ENCODE measurements at places on chromosomes 6 and 20.

DNA sequence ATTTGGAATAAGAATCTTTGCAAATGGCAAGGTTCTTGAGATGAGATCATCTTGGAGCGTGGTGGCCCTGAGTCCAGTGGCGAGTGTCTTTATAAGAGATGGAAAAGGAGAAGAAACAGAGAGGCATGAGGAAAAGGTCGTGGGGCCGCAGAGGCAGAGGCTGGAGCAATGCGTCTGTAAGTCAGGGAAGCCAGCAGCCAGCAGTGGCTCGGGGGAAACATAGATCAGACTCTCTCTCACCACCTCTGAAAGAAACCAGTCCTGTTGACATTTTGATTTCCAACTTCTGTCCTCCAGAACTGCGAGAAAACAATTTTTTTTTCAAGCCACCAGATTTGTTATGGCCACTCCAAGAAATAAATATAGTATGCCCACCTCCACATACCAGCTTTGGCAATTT is 226.6 kb downstream of the TFAP2C start:
- no peak for DNase-seq

DNA sequence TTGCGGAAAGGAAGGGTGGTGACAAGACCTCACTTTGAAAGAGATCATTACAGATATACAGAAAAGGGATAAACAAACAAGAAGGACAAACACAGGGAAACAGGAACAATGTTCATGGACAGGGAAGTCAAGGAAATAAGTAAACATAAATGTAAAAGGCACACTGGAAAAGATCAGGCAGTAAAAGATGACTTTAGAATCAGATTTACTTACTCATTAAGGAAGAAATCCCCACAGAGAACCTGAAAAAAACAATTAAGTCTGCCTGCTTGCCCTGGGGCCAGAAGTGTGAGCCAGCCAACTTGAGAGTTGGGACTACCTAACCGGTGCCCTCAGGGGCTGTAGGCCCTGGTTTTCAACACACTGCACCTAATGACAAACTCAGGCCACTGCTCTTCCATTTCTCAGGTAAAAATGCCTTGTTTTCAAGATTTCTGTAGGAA is 1.7 kb downstream of the APMAP start:
- DNase-seq: no peak

GRCh38 chr6:36752187-36752885 is 54.7 kb downstream of the RAB44 start:
- no peak for DNase-seq

- DNase-seq: peak; percentile 49
These were observed 221.2 kb downstream of the LAMA2 start for GRCh38 chr6:129104131-129104530.

- DNase-seq: peak; percentile 75
These were observed 56.0 kb upstream of the DDR1 start for GRCh38 chr6:30828027-30828962.

- no peak for DNase-seq
These were observed 103.3 kb downstream of the ARHGAP18 start for GRCh38 chr6:129606664-129607063.

GRCh38 chr6:32968867-32969684 is 682 bp downstream of the BRD2 start:
- DNase-seq: peak; percentile 89

- DNase-seq: no peak
These were observed 13.5 kb downstream of the BEND3 start for GRCh38 chr6:107101686-107102413.

GRCh38 chr6:143270026-143270425 is 180.5 kb downstream of the ADAT2 start:
- DNase-seq: no peak

DNA sequence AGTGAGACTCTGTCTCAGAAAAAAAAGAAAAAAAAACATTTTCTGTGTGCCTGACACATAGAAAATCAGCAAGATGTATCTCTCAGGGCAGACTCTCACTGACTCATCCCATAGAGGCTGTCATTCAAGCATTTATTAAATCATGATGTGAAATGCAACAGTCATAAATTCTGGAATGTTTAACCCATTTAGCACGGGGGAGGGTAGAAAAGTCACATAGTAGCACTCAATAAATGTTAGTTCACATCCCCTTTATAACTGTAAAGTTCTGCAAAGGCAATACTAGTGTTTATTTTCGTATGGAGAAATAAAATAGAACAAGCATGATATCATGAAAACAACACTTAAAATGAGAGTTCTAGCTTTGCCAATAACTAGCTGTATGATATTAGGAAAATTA is 15.5 kb upstream of the CARMIL1 start:
- DNase-seq: peak; percentile 56

DNA sequence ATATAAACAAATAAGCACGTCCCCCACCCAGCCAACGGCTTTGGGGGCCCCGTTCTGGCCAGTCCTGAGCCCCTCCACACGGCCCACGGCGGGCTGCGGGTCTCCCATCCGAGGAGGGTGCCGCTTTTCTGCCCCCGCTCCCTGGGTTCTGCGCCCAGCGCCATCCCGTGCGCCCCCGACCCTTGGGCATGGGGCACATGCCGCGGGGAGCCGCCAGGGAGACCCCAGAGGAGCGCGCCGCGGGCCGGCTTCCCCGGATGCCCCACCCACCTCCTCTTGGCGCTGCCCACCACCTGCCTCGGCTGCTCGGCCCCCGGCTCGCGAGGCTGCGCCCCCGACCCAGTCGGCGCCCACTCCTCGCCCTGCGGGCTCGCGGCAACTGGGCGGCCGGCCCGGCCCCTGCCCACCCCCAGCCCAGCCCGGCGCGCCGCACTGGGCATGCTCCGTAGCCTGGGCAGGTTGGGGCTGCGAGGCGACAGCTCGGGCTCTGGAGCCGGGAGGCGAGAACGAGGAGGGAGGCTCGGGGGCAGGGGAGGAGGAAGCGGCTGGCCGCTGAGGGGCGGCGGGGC is 570 bp upstream of the PLCB4 start:
- DNase-seq: no peak

DNA sequence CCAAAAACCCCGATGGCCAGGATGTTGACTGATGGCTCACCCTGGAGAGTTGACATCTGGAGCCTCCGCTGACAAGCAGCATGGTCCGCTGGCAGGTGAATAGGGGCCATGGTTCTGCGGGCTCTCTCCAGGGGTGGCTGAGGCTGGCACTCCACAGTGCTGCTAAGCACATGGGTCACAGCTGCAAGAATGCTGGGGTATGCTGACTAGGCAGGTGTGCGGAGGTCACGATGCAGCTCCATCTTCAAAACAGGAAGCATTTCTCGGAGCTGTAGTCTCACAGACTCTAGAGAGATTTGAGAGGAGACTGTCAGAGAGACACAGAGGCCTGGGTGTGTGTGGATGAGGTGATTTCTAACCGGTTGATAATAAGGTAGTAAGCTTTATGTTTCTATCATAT is 341.6 kb downstream of the NRN1 start:
- DNase-seq: no peak

GRCh38 chr6:56618050-56618449 is 24.6 kb downstream of the DST start:
- DNase-seq: no peak

- DNase-seq: no peak
These were observed 39.3 kb downstream of the HUS1B start for GRCh38 chr6:617456-618100.

DNA sequence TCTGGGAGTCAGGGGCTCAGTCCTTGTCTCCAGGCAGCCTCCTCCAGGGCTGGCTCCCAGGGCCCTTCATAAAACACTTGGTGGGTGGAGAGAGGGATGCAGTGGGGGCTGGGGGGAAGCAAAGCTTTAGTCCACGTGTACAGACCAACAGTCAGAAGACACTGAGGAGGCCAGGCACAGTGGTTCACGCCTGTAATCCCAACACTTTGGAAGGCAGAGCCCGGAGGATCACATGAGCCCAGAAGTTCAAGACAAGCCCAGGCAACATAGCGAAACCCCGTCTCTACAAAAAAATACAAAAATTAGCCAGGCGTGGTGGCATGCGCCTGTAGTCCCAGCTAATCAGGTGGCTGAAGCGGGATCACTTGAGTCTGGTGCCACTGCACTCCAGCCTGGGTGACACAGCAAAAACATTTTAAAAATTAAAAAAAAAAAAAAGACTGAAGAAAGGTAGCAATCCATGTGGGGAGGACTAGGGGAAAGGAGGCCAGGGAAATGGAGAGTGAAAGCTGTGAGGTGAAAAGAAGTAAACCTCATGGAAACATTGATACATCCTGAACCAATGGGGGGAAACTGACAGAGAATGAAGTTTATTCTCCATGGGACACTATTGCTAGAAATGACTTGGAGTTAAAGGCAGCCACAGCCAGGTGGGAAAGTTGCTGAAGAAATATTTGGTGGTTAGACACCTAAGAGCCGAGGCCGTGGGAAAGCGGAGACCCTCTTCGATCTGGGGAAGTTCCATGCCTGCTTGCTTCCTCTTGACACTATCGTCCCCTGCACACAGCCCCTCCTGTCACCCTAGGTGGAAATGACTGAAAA is 35.4 kb downstream of the PIM1 start:
- no peak for DNase-seq

- DNase-seq: no peak
These were observed 28.1 kb downstream of the NCOA7 start for GRCh38 chr6:125818772-125819260.

DNA sequence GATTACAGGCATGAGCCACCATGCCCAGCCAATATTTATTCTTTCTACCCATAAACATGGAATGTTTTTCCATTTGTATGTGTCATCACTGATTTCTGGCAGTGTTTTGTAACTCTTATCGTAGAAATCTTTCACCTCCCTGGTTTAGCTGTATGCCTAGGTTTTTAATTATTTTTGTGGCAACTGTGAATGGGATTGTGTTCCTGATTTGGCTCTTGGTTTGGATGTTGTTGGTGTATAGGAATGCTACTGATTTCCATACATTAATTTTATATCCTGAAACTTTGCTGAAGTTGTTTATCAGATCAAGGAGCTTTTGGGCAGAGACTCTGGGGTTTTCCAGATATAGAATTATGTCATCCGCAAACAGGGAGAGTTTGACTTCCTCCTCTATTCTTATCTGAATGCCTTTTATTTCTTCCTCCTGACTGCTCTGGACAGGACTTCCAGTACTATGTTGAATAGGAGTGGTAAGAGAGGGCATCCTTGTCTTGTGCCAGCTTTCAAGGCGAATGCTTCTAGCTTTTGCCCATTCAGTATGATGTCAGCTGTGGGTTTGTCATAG is 198.6 kb downstream of the ZDHHC14 start:
- no peak for DNase-seq

- no peak for DNase-seq
These were observed 29.9 kb upstream of the TRIM27 start for GRCh38 chr6:28953585-28954258.

DNA sequence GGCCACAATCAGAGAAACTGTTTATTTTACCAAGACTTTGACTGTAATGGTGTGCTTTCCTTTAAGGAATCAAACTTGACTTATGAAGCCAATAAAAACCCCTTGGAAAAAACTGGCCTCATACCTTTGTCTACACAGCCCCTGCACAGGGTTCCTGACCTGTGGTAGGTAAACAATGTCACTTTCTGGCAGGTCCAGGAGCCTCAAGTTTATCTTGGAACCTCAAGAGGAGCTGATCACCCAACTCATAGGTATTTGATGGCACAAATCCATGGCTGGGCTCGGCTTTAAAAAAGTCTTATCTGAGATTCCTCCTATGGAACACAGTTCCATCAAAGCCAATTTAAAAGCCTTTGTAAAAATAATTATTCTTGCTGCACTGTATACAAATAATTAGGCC is 61.0 kb downstream of the AGPAT4 start:
- no peak for DNase-seq

DNA sequence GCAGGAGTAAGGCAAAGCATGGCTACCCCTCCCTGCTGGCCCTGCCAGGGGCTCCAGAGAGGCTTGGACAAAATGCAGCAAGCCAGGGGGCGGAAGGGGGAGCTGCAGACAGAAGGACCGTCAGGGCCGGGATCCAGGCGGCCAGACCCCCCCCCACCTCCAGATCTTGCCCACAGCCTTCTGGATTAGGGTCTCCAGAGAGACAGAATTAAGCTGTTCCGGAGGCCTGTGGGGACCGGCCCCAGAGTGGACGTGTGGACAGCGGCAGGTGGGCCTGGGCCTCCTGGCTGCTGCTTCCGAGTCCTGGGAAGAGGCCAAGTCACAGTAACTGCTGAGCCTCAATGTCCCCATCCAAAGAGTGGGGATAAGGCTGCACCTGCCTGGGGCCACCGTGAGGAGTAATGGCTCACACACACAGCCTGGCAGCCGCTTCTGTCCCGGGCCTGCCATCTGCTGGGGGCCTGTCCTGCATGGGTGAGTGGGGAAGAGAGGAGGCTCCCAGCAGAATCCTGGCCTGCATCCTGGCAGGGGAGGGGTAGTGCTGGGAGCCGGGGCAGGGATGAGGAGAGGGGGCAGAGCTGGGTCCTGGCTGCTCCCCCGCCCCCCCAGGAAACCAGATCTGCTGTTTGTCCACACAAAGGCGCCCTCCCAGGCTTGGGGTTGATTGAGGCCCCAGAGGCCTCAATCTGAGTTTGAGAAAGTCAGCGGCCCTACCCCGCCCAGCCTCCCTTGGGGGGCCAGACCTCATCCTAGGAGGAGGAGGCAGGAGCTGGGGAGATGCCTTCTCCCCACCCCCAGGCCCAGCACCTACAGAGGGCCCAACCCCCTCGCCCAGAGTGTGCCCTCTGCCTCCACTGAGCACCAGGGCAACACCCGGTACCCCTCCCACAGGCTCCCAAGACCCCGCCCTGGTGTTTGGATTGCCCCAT is 3.9 kb downstream of the LAMA5 start:
- DNase-seq: no peak

DNA sequence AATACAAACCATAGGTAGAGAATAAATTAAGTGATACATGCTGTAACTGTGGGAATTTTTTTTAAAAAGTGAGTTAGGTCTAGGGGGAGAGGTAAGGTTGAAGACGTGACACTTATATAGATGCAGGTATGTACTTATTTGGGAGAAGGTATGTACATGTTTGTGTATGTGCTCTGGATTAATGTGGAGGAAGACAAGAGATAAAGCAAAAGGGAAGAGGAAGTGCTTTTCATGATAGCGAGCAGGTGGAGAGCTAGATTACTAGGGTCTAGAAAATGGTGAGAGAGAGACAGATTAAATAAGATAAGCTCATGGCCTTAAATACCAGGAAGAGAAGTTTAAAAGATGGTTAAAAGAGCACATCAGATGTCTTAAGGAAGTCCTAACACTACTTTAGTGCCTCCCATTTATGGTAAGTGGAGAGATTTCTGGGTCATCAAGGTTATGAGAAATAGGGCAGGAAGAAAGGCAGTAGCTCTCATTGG is 92.5 kb downstream of the MAN1A1 start:
- DNase-seq: no peak

DNA sequence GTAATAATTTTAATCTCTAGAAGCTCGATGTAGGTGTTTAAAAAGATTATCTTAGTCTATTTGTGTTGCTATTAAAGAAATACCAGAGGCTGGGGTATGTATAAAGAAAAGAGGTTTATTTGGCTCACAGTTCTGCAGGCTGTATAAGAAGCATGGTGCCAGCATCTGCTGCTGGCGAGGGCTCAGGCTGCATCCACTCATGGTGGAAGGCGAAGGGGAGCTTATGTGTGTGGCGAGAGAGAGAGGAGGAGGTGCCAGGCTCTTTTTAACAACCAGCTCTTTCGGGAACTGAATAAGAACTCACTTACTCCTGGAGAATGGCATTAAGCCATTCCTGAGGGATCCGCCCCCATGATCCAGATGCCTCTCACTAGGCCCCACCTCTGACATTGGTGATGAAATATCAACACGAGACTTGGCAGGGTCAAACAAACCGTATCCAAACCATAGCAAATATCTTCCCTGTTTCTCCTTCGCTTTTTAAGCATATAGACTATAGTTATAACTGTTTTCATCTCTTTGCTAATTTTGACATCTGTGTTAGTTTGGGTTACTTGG is 24.5 kb downstream of the CHMP4B start:
- no peak for DNase-seq

GRCh38 chr6:122817766-122818165 is 28.7 kb downstream of the SMPDL3A start:
- DNase-seq: no peak

GRCh38 chr20:59802471-59803221 is 130.8 kb downstream of the SYCP2 start:
- DNase-seq: no peak

All from HS-27A (cell line).